ENCODE measurements at places on chromosomes 4 and X.

DNA sequence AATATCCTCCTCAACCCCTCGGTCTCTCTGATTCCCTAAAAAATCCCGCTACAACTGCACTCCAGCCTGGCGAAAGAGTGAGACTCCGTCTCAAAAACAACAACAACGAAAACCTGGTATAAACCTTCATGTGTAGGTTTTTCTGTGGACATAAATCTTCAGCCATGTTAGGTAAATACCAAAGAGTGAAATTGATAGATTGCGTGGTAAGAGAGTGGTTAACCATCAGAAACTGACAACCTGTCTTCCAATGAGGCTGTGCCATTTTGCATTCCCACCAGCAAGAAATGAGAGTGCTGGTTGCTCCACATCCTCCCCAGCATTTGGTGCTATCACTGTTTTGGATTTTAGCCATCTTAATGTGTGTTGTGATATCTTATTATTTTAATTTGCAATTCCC is 10.9 kb downstream of the TBC1D19 start:
- ATAC-seq: no peak

- ATAC-seq: no peak
Observed at GRCh38 chr4:80484712-80485111, 149.2 kb downstream of the CFAP299 start.

DNA sequence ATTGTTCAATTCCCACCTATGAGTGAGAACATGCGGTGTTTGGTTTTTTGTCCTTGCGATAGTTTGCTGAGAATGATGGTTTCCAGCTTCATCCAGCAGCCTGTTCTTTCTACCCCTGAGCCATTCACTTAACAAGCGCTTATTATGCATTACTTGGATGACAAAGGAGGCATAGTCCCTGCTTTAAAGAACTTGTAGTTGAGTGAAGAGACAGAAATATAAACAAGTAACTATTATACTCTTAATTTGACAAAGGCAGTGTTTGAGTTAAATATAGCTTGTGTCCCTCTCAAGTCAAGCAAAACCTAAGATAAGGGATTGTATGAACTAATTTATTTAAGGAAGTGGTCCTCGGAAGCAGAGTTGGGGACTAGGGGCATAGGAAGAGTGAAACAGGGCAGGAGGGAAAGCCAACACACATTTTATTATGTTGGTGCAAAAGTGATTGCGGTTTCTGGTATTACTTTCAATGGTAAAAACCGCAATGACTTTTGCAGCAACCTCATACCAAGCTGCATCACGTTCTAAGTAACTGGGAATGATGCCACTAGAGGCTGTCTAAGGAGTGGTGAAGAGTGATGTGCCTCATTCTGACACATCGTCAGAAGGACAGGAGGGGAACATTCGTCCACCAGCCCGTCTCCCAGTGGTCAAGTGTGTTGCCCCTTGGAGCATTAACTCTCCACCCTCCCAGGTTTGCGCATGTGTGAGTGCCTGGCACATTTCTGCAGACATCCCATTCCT is 41.8 kb downstream of the QDPR start:
- no peak for ATAC-seq

- no peak for ATAC-seq
Observed at GRCh38 chrX:104135677-104136076, 21.1 kb downstream of the SLC25A53 start.

DNA sequence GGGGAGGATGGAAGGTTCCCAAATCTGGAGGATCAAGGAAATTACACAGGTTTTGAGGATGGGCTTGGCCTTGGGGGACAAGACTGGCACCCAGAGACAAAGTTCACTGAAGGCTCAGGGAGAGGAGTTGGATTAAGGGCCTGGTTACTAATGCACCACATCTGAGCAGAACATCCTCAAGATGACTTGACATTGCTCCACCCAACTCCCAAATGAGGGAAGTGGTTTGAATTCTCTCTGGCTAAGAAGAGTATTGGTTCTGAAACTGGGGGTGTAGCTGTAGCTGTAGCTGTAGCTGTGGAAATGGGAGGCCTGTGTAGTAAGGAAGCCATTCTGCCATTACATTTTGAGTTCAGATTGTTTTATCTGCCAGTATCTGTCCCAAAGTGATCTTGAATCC is 129.4 kb downstream of the RASL11B start:
- no peak for ATAC-seq

DNA sequence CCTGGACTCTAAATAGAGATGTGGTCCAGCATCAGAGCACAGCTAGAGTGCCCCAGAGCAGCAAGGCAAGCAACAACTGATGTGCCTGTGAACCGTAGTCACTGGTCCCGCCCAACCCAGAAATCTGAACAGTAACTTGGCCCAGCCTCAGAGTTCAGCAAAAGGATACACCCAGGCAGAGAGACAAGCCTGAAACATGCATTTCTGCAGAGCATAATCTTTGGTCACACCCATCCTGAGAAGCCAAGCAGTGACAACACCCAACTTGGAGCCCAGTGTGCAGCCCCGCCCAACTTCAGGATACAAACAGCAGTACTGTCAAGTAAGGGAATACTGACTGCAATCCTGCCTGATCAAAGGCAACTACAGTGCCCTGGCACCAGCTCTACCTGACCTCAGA is 78.9 kb downstream of the CCDC160 start:
- no peak for ATAC-seq

DNA sequence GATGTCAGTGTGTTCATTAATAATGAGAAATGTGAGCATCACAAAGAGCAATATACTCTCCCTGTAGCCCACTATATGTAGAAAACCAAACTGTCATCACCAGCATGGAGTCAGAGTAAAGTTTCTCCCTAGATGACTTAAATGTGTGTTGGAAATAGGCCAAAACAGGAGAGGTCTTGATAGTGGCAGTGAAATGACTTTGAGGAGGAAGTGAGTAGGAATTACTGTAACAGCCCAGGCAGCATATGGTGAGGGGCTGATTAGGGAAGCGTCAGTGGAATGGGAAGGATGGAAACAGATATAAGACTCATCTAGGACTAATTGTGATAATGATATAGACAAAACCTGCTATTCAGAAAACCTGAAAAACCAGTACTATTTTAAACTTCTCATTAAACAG is 83.9 kb downstream of the ATXN3L start:
- no peak for ATAC-seq

GRCh38 chr4:8533274-8533865 is 46.8 kb upstream of the GPR78 start:
- no peak for ATAC-seq

DNA sequence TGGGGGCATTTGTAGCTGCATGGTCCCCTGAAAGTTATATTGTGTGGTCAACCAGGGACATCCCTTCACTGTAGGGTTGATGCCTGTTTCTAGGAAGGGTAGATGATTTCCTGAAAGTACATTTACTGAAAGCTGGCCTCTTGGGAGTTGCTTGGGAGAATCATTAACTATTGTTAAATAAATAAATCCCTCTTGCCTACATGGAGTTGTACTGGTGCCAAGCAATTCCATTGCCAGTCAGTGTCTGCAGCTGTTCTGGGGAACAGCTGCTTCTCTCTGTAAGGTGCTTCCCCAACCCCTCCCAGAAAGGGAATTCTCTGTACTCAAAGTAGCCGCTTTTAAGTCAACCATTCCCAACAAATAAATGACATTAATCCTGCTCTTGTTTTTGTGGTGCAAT is 51.1 kb downstream of the C4orf51 start:
- ATAC-seq: no peak

- no peak for ATAC-seq
Observed at GRCh38 chr4:95048296-95048695, 290.5 kb downstream of the BMPR1B start.

DNA sequence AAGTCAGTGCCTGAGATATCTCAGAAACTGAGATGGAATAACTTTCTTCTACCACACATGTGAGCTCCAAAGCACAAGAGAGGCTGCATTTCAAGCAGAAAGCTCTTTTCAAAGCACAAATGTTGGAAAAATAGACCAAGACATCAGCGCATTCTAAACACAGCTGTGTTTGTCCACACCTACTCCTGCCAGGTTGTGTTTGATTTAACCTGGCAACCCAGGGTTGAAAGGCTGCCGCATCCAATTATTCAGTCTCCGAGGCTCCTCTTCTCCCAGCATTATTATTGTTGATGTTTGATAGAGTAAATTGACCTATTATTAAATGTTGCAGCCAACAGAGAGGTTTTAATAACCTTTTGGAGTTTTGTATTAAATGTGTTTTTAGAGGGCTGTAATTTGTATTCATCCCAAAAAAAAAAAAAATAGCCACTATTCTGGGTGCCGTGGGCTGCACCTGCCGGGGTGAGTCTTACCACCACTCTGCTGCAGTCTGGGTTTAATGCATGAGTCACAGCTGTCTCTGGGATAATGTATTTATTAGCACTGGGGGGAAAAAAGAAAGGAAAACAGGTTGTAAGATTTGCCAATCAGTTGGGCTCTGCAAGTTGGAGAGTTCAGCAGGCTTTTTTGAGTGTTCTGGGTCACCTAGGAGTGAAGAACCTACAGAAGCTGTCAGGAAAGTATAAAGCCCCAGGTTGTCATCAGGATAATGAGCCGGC is 105.2 kb upstream of the NOCT start:
- peak; percentile 77 for ATAC-seq

DNA sequence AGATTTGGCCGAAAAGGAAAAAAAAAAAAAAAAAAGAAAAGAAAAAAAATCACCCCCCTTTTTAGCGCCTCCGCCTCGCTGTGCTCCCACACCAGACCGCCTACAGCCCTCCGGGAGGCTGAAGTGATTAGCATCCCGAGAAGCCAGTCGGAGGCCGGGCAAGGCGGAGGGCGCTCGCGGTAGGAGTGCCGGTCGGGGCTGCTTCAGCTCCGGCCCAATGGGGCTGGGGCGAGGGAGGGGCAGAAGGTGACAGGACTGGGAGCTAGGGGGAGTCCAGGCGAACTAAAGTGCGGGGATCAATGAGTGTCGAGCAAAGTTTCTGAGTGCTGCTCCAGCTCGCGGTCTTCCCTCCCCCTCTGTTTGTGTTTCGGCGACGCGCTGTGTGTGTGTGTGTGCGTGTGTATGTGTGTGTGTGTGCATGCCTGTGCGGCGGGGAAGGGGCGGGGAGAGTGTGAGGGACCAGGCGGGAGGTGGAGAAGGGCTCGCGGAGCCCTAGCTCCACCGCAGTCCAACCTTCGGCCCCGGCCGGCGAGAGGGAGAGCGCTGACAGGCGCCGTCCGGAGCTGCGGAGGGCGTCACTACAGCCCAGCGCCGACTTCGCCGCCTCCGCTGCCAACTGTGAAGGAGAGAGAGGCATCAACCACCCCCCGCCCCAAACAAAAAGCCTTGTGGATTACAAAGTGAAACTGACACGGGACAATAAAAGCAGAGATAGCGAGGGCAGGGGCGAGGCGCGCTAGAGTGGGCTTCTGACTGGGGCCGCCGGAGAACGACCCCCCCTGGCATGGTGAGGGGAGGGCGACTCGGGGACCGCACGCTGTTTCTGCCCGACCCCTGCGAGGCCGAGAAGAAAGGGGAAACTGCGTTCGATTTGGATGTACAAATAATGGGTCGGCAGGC is at the start of gene FAT4:
Gene FAT4, plus strand, starts transcription at position 280 of the 900 bp plus-strand sequence. CDS start 1,457 bp downstream, outside the sequence.
- peak; percentile 90 for ATAC-seq

DNA sequence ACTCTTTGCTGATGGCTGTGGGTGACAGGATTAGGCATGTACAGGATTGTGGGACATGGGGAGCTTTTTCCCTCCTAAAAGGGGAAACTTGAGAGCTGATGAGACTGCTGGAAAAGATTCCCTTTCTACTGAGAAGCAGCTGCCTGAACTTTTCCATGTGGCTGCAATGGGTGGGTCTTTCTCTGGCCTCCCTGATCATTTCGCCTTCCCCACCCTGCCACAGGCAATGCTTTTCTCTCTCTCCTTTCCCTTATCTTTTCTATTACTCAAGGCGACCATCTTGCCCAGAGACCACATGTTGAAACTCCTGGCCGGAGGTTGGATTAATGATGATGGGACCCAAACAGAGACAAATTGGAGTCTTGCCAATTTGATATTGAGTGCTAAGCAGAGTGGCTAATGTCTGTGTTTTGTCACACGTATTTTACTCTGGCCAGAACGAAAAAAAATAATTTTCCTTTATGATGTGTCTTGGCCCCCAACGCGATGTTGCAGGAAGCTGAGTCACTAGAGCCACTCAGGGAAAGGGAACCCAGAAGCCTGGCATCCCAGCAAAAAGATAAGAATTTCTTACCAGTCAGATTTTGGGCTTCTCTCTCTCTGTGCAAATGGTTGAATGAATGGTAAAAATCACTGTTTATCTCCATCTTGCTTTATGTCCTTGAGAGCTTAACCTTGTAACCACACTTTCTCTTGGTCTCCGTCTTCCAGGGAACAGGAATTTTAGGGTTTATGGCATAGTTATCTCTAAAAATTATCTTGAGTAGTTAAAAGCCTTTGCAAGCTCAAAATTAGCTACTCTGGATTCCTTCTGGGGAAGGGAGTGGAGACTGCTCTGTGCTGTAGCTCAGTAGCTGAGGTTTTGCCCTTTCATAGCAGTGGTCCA is 19.4 kb upstream of the ATP8A1 start:
- ATAC-seq: no peak

DNA sequence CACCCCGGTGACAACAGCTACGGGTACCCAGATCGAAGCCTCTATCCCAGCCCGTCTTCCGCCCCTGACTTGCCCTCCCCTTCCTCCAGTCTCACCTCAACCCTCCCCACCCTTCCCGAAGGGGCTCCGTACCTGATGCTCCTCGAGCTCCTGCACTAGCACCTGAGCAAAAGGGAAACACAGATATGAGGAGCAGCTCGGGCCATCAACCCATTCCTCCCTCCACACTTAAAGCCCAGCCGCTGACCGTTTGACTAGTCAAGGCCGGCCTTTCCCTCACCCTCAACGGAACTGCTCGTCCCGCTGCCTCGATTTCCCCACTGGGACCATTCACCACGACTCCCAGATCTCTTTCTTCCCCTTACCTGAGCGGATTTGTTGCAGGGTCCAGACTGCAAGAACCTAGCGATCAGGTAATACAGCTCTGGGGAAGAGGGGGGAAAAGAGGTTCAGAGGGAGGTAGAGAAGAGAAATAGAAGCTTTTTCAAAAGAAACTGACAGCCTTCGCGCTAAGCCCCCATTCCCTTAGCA is 731 bp downstream of the BRWD3 start:
- peak; percentile 18 for ATAC-seq

DNA sequence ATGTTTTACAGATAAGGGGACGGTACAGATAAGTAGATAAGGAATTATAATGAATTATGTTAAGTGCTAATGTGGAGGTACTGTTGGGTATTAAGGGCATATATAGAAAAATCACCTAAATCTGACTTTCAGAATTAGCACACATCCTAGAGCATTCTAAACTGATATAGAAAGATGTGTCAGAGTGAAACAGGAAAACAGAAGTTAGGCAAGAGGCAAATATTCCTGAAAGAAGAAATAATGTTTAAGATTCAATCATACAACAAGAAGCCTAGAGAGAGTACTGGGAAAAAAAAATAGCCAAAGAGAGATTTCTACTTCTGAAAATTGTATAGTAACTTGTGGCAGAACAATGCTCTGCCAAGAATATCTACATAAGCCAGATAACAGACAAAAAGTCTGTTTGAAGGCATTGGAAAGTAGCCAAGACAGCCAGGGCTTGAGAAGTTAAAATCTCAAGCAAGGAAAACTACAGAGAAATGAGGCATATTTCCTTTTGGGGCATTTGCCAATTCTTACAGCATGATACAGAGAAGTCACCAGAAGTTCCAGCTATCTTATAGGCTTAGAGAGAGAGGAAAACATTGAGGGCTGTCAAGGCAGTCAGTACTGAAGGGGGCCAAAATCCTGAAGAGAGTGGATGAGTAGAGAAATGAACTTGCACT is 646.0 kb downstream of the RPA4 start:
- ATAC-seq: no peak

GRCh38 chrX:153774576-153775292 is 6.1 kb upstream of the SRPK3 start:
- ATAC-seq: no peak
